ENCODE measurements at places on chromosomes 1 and 21.
A peak's percentile ranks its signal among the peaks of the same experiment; 100 is the strongest.

GRCh38 chr1:219417610-219418009, 195.3 kb downstream of the ZC3H11B start:
- DNase-seq: no peak
- peaks cover 6% of the 10 kb centered on the region for H3K4me1 ChIP-seq
- no peak overlapping the region for H3K4me3 ChIP-seq
- H3K27me3 ChIP-seq: no peaks in the 10 kb centered on the region
- H3K27ac ChIP-seq: no peak overlapping the region
- H3K36me3 ChIP-seq: no peaks in the 10 kb centered on the region

- DNase-seq: no peak
- no peak overlapping the region for H3K27ac ChIP-seq
- H3K36me3 ChIP-seq: no peaks in the 10 kb centered on the region
Measured at GRCh38 chr1:44663417-44663816, 10.9 kb downstream of the TMEM53 start.

DNA sequence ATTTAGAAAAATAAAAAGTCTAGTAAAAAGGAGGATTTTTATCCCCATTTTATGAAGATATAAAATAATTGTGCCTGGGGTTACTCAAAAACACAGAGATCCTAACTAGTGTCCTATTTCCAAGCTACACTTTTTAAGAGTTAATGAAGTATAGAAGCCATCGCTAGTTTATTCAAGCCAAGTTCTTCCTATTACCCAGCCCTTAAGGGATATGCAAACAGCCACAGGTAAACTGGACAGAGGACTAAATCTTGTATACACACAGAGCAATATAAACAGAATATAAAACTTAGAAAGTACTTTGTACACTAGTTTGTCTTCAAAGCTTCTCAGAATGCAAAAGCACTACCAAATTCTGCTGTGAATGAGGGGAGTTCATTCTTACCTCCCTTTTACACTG, 111.1 kb downstream of the RERE start:
- H3K4me3 ChIP-seq: no peak overlapping the region
- H3K27me3 ChIP-seq: no peaks in the 10 kb centered on the region
- H3K36me3 ChIP-seq: no peaks in the 10 kb centered on the region
- H3K27ac ChIP-seq: peak overlapping the region; percentile 71

DNA sequence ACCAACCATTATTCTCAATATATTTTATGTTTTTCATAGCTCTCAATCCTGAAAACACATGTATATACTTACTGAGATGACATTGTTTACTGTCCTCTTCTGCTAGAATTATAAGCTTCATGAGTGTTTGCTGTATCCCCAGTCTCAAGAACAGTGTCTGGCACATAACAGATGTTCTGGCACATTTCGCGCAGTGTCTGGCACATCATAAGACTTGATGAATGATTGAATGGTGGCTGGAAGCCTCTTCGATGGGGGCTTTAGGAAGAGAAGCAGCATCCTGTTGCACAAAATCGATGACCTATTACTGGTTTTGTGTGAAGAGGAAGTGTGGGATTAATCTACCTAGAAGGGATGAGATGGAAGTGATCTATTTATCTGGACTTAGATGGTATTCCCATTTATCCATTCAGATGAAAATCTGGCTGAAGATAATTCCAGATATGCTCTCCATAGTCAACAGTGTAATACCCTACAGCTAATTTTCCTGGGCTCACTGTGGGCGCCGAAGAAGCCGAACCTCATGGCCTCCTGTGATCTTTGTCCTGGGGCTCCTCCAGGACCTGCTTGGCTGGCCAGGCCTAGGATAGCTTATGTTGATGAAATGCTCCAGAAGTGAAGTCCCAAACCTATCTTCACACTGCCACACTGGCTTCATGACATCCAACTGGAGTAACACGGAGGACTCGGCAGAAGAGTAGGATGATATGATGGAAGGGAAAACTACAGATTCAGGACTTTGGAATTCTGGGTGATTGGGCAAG, 26.5 kb downstream of the CD34 start:
- DNase-seq: no peak
- no peaks in the 10 kb centered on the region for H3K27me3 ChIP-seq
- H3K27ac ChIP-seq: peak overlapping the region; percentile 66
- H3K4me1 ChIP-seq: no peaks in the 10 kb centered on the region
- H3K36me3 ChIP-seq: peaks cover 7% of the 10 kb centered on the region
- H3K4me3 ChIP-seq: no peak overlapping the region
